Activated CD8-positive, alpha-beta memory T cell treated with anti-CD3 and anti-CD28 coated beads for 1 hour (primary cell): ENCODE measurements at places on chromosomes 4 and X.
A peak's percentile ranks its signal among the peaks of the same experiment; 100 is the strongest.

GRCh38 chr4:124943938-124944337 is 231.4 kb upstream of the ANKRD50 start:
- no peak for DNase-seq

DNA sequence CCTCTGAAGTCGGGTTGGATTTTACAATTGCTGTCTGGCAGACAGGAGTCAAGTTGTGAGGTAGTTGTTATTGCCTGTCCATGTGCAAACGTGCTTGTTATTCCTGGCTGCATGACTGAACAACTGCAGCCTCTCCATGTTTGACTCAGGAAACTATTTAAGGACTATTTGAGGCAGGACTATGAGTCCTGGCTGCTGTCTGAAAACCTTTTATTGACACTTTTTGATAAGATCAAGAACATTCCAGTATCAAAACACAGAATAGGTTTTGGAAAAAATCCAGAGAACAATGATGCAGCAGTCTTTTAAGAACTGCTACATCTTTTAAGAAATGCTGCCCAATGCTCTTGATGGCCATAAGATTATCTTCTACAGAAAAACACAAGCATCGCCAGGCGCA is 10.0 kb upstream of the SPRY1 start:
- DNase-seq = no peak

DNA sequence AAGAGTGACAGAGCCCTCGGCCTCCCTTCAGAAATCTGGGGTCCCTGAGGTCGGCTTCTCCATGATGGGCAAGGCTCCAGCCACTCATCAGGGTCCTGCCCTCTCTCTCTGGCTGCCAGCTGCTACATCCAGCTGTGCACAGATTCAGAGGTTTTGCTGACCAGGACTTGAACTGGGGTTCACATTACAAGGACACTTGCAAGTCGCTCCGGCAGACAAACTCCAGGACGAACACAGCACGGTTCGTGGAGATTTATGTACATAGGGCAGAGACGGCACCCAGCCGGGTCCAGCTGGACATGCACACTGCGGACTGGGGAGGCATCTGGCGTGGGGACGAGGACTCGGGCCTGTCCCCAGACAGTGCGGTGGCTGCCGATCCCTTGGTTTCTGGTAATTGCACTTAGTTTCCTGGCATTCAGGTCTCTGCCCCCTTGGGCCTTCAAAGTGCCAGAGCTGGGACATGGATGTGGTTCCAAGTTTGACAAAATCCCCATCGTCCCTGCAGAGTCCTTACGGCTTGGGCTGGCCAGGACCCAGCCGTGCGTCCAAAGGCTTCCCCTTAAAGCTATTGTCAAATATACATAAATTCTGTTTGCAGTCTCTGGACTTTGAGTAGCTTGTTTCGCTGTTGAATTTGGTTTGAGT is 6.2 kb upstream of the C4orf50 start:
- no peak for DNase-seq

- DNase-seq = no peak
Measured at GRCh38 chr4:115113506-115114106, at the start of gene NDST4. TSS of gene NDST4 (minus strand) at chr4:115113620. CDS start at chr4:115077036, 36,584 bp downstream.

- DNase-seq = no peak
Measured at GRCh38 chr4:57291911-57292310, 181.7 kb upstream of the IGFBP7 start.

- DNase-seq = no peak
Measured at GRCh38 chr4:145679520-145679919, 426 bp upstream of the C4orf51 start.

DNA sequence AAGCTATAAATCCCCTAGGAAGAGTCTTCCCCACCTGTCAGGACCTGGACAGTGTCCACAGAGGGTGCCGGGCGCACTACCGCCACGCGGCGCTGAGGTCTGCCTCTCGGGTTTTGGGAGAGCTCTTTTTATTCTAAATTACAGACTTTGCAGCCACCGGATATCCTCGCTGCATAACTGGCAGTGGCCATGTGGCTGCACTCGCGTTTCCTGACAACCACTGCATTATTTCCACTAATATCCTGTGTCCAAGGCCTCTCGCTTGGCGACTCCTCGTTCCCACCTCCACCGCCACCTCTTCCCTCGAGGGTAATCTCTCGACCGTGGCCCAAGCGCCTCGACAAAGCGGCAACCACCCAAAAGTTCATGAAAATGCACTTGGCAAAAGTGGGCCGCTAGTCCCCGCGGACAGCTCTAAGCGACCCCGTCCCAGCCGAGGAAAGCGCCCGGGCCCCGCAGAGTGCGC is 512 bp upstream of the TMEM131L start:
- peak; percentile 13 for DNase-seq

DNA sequence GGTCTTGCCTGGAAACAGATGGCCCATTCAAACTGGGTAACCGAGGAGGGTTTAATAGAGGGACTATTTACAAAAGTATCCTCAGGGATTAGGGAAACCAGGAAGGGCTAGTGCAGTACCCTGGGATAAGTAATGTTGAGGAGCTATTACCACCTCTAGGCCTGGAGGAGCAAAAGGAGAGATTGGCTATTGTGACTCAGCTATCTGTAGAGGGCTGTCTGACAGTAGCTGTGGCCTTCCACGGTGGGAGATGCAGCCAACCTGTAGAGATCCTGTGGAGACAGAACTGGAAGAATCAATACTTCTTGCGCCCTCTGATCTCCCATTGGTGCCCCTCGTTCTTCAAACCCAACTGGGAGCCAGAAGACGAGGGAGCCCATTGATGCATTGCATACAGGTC is 34.1 kb upstream of the RPS6KA3 start:
- DNase-seq = no peak

- DNase-seq = no peak
Measured at GRCh38 chrX:46791927-46792809, 33.2 kb upstream of the SLC9A7 start.

- DNase-seq = no peak
Measured at GRCh38 chrX:72532366-72532765, 40.3 kb downstream of the HDAC8 start.

DNA sequence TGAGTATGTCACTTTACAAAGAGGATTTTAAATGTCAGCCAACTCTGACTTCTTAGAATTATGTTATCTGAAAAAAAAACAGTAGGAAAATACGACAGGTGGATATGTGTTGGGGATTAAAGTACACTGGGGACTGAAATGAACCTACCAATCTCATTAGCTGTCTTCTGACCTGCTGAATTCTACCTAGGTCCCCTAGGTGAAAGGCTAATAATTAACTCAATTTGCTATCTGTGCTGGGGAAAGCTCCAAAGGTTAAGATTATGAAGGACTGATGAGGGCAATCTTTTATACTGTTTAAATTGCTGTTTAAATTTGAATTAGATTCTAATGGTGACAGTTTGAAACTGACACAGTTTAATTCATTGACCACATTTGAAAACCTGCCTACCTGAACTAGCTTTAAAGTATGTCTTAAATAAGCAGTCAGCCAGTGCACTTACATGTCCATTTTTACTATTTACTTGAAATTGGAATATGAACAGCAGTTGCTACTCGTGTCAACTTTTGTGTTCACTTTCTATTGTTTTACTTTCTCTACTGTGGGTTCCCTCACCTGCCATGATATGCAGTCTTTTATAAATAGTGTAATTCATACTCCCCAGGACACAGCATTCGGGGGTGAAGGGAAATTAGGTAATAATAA is 977.3 kb downstream of the C4orf33 start:
- DNase-seq = no peak

DNA sequence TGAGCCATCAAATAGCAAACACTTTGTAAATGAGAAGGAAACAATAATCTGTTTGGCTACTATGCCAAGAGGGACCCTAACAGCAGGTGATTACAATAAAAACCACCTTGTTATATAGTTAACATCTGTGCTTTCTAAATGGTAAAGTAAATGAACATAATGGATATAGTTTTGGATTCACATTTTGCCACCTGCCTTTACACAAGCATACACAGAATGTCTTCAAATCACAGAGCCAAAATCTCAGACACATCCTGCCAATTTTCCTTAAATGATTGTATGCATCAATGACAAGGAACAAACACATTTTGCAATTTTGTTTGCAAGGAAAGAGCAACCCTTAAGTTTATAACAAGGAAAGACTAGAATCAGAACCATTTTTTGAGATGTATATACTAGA is 334.2 kb downstream of the FSTL5 start:
- no peak for DNase-seq

DNA sequence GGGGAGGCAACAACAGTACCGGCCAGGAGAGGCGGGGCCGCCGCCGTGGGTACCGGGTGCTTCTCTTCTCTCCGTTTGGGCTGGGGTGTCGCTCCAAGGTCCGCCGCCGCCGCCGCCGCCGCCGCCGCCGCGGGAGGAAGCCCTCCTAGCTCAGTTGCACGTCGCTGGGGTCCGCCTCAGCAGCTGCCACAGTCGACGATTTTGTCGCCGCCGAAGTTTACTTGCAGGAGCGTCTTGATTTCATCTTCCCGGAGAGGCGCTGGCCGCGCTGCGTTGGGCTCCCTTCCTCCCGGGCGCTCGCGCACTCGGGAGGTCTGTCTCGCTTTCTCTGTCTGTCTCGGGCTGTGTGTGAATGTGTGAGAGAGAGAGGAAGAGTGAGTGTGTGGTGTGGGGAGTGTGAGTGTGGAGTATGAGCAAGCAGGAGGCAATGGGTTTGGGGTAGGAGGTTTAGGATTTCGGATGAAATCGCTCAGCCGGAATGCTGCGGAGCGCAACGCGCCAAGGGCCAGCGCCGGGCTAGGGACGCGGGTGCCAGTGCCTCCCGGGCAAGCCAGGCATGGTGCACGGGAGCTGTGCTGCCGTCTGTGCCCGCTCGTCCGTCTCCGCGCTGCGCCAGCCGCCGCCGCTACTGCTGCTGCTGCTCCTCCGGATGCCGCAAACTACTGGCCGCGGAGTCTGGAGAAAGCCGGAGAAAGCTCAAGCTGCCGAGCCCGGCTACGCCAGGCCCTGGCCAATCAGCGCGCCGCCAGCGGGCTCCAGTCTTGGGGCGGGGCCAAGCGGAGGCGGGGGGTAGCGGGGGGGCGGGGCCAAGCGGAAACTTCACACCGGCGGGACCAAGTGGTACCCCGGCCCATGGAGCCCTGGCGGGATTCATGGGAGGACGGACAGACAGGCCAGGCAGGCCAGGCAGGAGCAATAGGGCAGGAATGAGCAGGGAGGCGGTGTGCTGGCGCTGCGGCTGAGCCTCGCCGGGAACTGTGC is at the start of gene PCDH19:
TSS of gene PCDH19 (minus strand) at position 664 of the 981 bp plus-strand sequence. CDS start 1,676 bp downstream, outside the sequence.
- no peak for DNase-seq

GRCh38 chr4:84722720-84723119 is 139.8 kb downstream of the CDS1 start:
- DNase-seq = no peak

DNA sequence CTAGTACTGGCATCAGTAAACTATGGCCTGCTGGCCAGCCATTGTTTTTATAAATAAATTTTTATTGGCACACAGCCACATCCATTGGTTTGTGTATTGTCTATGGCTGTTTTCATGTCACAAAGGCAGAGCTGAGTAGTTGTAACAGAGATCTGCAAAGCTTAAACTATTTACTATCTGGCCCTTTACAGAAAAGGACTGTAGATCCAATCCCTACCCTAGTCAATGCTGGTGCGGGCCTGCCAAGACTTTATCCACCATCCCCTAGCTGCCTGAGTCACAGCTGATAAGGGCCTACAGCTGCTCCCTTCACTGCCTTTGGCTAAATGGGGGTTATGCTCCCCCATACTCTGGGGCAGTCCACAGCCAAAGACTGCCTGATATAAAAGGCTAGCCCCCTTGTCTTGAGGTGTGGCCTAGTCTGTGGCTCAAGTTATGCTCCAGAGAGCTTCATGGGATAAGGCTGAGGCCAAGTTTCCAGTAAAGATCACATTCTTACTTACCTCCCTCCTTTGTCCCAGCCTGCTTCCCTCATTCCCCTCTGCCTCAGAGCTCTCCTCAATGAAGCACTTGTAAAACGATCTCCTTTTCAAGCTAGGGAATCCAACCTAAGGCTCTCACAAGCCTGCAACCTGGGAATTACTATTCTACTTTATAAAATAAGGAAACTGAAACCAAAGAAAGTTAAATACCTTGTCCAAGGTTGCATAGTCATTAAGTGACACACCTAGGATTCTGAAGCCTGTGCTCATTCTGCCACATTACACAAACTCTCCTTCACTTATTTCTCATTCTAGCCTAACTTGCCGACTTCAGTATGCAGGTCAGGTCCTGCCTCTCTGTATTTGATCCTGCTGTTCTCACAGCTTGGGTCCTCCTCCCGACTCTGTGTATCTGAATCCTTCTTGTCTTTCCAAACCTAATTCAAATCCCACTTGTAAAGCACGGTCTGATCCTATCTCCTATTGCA is 20.7 kb downstream of the ACE2 start:
- DNase-seq = no peak
